Upper lobe of right lung (tissue), 1 donor: ENCODE measurements at places on chromosomes 1 and 21. TPM values are rescaled to one million over a fixed set of nuclear protein-coding genes. Genes with fewer than 3 reads are reported as not detected.

GRCh38 chr1:46784666-46785065 is 14.2 kb upstream of the CYP4B1 start:
- no peak for DNase-seq

DNA sequence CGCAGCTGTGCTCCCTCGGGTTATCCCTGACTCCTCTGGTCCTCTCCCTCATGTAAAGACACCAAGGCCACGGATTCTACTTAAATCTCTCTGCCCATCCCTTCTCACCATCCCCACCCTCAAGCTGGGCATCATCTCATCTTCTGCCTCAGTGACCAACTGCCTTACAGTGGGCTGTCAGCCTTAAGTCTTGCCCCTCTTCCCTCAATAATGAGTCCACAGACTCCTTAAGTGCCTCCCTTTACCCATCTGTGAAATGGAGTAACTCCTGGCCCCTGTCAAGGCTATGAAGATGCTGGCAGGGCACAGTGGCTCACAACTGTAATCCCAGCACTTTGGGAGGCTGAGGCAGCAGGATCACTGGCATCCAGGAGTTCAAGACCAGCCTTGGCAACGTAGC is 12.1 kb downstream of the SH3BGRL3 start:
- DNase-seq, result no peak

- no peak for DNase-seq
These were observed 139.3 kb upstream of the HMCN1 start for GRCh38 chr1:185594786-185595410.

GRCh38 chr1:241336335-241336734 is 20.7 kb downstream of the RGS7 start:
- no peak for DNase-seq

- DNase-seq, result no peak
These were observed 17.1 kb upstream of the SPAG17 start for GRCh38 chr1:118202076-118202608.

Gene LRRN2
- 3.2 TPM for total RNA-seq

DNA sequence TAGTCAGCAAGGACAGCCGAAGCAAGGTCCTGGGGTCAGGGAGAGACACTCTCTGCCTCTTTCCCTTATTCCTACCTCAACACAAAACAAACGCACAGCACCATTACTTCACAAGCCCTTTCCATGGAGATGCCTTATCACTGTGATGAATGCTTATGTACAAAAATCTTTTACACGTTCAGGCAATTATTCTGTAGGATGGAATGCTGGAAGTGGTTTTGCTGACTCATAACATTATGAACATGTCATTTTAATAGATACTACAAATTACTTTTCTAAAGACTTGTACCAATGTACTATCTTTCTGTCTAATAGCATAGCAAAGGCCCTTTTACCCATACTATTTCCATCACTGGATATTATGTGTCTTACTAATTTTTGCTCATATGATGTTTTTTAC is 98.4 kb downstream of the TTLL7 start:
- DNase-seq, result no peak
